T-helper 2 cell treated with Interferon-gamma antibody and Interleukin-4, amounts not matched to agents 5 μg/mL and 100 μg/mL, for 36 hours (primary cell): ENCODE measurements at places on chromosomes 1 and 21.

GRCh38 chr1:77796695-77797405, 17.4 kb downstream of the MIGA1 start:
- DNase-seq, result no peak

- DNase-seq, result no peak
Observed at GRCh38 chr1:230901671-230902070, 33.4 kb upstream of the C1orf198 start.

DNA sequence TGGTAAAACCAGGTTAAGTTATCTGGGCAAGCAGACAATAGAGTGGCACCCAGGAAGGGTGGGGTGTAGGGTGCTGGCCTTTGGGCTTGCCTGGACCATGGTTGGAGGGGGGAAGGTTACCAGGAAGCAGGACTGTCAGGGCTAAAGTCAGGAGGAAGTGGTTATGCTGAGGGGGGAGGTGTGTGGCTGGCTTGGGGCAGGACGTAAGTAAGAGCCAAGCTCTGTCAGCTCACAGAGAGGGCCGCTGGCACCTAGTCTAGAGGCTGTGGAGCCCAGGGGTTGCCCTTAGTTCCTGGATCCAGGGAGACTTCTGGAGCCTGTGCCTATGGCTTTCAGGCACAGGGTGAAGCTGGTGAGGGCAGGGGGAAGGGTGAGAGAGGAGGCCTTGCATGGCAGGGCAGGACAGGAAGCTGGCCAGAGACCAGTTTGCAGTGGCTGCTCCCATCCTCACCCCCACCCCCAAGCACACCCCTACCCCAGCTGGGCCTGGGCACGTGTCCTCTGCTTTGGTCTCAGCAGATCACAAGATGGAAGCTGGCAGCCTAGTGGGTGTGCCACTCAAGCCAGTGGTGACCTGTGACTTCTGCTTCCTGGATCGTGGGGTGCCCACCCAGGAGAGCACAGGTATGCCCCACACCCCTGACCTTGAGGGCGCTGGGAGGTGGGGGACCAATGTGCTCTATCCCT, 20.5 kb upstream of the SMYD3 start:
- no peak for DNase-seq

DNA sequence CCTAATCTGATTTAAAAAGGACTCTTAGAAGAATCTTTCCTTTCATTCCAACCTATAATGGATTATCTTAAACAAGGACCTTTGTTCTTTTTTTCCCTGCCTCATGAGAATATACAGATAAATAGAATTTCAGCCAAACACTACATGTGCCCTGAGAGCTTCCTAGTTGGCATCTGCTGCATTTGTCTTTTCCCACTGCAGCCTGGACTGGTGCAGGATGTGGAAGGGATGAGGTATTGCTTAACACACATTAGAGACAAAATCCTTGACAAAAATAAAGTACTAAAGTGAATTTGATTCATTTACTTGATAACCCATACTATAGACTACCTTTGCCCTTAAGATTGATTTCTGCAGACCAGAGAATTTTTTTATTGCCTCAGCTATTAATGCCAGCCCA, 59.5 kb downstream of the PALMD start:
- DNase-seq, result no peak

- no peak for DNase-seq
Observed at GRCh38 chr1:242723044-242723716, 198.7 kb upstream of the PLD5 start.

- DNase-seq, result no peak
Observed at GRCh38 chr1:75134647-75135572, 722 bp downstream of the LHX8 start.

DNA sequence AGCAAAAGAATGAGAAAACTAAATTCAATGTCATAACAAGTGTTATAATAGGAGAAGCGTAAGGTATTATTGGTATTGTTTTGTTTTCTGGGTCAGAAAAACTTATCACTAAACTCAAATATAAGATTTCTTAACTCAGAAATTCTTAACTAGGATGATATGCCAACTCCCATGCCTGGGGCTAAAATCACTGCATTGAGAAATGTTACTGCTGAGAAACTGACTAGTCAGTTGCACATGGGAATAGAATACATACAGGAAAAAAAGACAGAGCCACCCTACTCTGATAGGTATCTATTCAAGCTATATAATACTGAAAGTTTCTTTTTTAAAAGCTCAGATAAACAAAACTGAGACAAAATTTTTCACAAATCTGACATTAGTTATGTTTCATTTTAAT, 56.3 kb downstream of the PRPF38A start:
- DNase-seq, result no peak

- no peak for DNase-seq
Observed at GRCh38 chr1:103211073-103211472, 102.8 kb upstream of the COL11A1 start.

GRCh38 chr1:6157132-6157527, 23.0 kb downstream of the CHD5 start:
- no peak for DNase-seq

DNA sequence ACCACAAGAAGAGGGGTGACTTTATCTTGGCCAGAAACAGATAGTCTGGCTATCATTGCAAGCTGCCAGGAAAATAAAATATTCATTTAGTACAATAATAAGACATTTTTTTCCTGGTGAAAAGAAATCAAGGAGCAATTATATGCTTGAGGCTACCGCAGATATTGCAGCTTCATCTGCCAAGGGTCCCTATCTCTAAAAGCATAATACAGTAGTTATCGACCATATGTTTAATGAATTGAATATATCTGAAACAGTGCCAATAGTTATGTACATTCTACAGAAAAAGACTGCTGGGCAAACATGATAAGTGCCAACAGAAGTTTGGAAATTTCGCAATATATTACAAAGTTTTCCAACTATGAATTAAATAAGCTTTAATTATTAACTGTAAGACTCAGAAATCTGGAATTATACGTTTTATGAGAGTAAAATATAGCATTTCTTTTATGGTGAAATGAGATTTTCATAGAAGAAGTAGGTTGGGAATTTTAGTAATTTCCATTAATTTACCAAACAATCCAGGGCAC, 561.1 kb upstream of the ZP4 start:
- no peak for DNase-seq

GRCh38 chr1:235035928-235036327, 92.7 kb downstream of the TOMM20 start:
- DNase-seq, result no peak

DNA sequence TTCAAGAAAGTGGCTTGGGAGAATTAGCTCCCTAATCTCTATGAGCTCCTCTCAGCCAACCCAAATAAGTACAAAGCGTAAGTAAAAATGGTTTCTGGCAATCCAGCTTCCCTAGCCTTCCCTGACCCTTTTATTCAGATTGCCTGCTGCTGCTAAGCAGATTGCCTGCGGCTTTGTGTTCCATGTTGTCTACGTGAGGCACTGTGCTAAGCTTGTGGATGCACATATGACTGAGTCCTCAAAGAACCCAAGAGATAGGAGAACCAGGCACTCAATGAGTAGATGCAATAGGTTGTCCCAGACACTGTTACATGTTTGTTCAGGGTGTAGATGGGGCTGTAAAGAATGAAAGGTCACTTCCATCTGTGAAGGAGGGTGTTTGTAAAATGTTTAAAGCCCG, 6.3 kb upstream of the OSBPL9 start:
- DNase-seq, result no peak

DNA sequence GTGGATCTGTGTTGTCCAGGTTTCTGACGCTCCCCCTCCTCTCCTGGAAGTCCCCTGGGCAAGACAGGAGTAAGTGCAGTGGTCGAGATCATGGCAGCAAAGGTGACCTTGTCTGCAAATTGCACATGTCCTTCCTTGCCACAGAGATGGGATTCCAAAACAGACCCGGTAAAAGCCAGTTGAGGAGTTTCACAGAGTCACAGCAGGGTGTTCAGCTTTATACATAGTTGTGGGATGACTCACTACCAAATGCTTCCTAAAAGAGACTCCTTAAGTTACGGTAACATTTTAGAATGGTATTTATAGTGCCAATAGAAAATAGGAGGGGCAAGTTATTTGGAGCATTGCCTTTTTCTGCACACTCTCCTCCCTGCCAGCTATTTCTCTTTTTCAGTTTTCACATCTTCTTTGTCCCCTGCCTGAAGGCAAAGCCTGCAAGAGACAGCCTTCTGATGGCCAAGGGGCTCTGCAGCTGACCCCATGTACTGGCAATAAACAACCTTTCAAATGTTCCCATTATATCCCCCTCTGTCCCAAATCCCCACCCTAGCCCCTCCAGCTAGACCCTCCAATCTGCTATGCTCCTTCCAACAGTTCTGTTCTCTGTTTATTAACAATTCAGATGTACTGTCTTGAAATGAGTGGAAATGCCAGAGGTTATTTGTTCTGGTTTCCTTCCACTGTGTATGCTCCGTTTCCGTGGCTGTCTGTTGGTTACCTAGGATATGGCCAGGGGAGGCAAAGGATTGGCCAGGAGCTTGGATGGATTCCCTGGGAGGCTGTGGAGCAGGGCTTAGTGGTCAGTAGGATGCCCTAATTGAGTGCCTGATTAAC, 115.0 kb downstream of the TGFB2 start:
- no peak for DNase-seq

GRCh38 chr1:69824932-69825331, 257.2 kb downstream of the LRRC7 start:
- no peak for DNase-seq

DNA sequence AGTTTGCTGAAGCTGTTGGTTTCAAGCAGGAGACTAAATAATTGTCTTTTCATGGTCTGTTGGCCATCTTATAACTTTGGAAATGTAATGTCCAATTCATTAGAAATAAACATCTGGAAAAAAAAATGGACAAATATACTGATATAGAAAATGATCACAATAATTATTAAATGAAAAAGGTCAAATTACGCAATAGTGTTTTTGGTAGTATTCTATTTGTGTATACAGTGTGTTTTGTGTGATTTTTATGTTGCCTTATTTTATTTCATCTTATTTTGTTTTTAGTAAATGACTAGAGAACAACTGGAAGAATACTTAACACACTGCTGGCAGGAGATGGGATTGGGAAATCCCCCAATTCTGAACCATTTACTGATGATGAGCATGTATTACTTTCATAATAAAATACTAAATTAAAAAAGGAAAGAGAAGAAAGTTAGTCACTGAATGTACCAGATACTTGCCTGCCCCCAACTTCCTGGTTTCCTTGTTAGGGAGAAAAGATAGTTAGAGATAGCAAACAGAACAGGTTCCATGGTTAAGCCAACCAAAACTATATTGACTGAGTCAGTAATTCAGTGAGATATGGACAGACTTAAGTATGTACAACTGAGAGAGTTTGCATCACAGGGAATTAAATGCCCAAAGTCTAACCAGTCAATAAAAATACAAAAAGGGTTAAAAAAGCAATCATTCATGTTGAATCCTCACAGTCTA, 24.0 kb upstream of the SAMD13 start:
- no peak for DNase-seq

- DNase-seq, result peak; percentile 42
Observed at GRCh38 chr1:84365225-84366221, 32.8 kb upstream of the DNASE2B start.

DNA sequence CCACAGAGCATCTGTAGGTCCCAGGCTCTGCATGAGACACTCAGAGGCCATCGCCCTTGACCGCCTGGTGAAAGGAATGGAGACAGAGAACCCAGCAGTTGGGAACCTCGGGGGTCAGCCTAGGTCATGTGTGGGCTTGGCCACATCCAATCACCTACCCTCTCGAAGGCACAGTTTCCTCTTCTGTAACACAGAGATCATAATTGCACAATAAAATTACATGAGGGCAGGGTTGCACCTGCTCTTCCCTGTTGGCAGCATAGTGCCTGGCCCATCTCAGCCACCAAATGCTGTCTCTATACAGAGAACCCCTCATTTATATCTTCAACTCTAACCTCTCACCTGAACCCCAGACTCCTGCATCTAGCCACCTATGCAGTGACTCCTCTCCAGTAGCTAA, 418.1 kb upstream of the VAMP3 start:
- DNase-seq, result no peak

DNA sequence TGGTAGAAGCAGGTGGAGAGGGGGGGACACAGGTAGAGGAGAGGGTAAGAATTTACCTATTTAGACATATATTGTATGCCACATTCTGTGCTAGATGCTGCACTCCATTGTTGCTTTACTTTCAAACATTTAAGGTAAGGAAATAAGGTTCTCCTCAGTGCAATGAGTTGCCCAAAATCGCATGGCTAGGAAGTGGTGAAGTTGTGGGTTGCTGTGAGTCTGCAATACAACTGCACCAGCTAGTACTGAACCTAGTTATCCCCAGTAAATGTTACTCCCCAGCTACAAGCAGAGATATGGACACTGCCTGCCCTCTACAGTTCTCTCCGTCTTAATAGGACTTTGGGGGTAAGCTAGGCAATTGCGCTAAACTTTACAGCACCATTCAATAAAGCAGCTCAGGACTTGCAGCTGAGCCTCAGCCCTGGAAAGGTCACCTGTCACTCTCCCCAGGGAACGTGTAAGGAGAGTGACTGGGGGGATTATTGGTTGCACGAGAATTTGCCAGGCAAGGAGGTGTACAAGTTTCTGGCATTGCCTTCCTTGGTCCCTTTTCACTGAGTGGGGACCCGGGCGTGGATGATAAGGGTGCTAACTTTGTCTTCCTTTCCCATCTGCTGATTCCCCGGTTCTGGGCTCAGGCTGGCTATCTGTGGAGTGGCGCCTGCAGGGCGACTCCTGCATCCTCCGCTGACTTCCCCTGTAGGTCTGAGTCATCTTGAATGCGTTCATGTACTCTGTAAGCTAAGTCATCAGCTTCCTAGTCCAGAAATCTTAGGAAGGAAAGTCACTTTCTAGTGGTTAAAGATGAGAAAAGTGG, 71.3 kb upstream of the CNTN2 start:
- no peak for DNase-seq

DNA sequence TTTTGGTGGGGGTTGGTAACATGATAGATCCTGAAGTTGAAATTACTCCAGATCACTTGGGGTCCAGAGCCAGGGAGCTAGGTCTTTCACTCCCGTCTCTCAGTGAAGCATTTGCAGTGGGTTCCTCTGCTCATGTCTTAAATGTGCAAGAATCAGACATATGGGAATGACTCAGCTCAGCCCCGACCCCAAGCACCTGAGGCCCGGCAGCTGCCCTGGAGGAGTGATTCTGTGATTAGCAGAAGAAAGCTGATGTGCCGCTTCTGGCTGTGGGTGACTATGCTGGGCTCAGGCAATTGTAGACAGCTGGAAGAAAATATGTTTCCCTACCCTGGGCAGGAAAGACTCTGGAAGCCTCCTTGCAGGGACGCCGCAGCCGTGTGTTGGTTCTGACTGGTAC, 601.7 kb downstream of the NPHP4 start:
- DNase-seq, result no peak

DNA sequence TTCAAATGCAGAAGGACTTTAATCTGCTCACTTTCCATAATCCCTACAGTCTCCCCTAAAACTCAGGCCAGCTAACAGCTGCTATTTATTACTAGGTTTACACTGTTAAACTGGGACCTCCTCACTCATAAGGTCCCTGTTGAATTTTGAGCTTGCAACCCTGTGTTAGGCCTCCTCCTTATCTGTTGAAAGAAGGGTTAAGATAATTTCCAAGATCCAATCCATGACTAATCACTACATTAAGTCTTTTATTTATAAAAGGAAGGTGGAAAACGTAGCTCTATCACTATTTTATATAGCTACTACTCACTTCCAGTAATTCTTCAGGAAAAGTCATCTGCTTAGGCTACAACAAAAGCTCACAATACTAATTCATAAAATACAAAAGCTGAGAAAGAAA, 79.5 kb downstream of the EVI5 start:
- no peak for DNase-seq
